ENCODE measurements at places on chromosomes 4 and X.
A peak's percentile ranks its signal among the peaks of the same experiment; 100 is the strongest.

DNA sequence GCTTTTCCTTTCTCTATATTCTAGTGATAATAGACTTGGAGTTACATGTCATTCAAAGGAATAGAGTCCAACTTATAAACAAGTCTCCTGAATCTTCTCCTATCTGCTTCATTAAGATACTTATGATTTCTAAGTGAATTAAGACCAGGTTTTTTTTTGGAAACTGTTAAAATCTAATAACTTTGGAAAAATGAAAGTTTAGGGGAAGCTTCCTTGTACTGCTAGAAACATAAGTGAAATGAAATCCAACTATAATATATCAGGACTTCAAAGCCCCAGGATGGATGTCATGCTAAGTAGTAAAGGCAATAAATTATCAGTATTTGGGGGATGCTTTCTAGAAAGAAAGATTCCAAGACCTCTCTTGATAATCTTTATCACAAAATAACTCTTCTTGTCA is 24.8 kb downstream of the GRIA2 start:
- DNase-seq, result no peak

DNA sequence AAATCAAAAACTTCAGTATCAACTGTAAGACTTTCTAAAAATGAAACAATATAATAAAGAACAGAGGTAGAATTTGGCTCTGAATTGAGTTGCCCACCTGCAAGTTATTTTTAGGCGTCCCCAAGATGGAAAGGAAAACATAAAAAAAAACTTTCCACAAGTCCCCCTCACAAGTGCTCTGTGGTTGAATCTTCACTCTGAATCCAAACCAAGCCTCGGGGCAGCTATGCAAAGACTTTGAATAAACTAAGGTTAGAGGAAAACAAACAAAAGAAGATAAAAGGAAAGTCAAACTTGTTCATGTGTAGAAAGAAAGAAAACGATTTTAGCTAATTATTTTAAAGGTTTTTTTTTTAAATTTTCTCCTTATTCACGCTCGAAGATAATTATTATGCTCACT is 372.4 kb upstream of the SLIT2 start:
- no peak for DNase-seq

DNA sequence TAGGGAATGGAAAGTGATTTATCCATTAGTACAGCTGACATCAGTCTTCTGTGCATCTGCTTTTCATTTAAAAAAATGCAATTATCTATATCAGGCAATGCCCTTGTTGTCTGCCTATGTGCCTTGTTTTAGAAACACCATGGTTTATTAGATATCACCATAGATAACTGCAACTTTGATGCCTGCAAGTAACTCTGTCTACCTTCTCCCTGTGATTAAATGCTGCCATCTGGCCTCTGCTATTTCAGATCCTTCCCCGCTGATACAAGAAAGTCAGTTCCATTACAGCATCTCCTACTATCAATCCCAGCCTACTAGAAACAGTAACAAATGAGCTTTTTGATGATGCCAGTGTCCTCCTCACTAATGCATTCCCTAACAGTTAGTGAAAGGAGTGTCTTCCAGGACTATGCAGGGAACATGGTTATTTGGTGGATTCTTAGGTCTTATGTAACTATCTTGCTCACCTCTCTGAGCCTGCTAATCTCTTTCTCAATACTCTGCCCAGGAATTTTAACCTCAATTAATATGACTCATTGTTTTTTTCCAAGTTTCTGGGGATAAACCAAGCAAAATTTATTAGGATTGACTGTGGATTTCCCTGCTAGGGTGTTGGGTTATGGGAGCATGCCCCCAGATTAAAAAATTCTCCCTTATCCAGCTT is 444.9 kb downstream of the RAPGEF2 start:
- DNase-seq, result no peak

DNA sequence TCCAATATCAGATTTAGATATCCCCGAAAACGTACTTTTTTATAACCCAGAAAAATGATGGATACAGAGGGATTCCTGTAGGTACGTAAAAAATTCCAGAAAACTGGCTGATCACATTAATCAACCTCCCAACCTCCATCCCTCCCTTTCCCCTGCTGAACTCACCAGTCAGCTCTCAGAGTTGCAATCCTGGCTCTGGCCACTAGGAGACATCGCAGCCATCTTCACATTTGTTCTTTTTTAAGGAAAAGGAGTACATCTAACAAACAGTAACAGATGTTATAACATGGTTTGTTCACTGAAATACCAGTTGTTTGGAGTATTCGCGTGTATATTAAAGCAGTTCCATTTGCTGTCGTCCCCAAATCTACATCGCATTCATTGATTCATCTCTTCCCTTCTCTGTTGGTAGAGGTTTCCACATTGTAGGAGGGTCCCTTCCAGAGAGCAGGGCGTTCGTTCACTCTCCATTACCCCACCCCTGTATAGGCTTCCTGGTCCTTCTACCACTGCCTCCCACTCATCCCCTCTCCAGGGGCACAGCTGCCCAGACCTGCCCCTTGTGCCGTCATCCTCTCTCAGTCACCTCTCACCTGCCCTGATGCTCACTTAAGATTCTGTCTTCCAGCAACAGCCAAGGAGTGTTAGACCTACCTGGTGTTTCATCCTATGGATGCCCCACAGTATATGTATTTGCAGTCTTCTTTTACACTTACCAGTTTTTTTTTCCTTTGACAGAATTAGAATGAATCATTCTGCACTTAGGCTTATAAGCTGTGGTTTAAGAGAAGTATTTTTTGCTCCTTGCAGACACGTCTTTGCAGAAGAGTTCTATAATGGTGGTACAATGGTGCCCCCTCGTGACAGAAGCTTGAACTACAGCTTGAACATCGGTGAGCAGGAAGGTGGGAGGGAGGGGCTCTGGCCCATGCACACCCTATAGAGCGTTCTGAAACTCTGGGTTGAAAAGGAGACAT is 36.8 kb upstream of the RAB40AL start:
- peak; percentile 68 for DNase-seq

DNA sequence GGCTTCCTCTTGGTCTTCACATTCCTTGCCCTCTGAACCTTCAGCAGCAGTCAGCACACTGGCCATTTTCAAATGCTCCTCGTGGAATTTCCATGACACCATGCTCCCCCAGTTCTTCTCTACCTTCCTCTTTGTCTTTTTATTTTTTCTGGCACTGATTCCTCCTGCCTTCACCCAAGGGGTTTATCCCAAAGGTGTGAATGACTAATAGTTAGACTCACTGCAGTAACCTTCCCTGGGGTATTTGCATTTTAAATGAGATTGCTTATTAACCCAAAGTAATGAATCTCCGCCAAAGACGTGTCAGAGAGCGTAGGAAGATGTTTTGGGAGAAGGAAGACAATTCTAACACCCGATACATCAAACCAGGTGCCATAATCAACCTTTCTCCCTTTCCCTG is 36.2 kb downstream of the CD40LG start:
- DNase-seq, result no peak

DNA sequence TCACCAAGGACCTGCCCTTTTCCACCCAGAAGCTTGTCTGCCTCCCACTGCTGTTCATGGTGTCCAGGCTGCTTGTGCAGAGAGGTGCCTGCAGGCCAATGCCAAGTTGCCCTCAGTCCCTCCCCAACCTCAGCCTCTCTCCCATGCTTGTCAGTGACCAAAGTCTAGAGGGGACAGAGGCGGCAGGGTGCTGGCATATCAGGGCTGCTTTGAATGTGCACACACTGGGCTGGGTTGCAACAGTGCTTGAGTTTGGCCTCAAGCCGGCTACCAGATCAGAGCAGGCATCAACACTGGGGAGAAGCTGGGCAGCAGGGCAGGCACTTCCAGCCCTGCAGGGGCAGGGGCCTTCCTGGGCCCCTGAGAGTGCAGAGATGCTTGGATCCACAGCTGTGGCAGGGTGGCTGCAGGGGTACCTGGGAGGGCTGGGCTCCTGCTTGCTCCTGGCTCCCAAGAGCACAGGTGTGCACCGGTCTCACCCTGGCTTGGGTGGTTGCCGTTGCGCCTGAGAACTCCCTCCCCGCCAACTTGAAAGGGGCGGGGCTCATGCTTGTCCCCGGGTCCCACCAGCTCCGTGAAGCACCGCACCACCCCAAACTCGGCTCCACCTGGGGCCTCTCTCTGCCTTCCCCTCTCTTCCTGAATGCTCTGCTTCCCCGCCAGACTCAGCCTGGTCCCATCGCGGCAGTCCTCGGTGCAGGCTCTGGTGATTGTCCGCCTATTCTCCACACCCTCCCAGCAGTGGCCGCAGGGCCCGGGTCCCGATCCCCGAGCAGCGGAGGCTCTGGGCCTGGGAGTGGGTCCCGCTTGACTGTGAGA is 1681.9 kb upstream of the ADGRL3 start:
- DNase-seq, result no peak

- no peak for DNase-seq
Observed at GRCh38 chr4:121938282-121939092, 13.4 kb downstream of the TRPC3 start.

DNA sequence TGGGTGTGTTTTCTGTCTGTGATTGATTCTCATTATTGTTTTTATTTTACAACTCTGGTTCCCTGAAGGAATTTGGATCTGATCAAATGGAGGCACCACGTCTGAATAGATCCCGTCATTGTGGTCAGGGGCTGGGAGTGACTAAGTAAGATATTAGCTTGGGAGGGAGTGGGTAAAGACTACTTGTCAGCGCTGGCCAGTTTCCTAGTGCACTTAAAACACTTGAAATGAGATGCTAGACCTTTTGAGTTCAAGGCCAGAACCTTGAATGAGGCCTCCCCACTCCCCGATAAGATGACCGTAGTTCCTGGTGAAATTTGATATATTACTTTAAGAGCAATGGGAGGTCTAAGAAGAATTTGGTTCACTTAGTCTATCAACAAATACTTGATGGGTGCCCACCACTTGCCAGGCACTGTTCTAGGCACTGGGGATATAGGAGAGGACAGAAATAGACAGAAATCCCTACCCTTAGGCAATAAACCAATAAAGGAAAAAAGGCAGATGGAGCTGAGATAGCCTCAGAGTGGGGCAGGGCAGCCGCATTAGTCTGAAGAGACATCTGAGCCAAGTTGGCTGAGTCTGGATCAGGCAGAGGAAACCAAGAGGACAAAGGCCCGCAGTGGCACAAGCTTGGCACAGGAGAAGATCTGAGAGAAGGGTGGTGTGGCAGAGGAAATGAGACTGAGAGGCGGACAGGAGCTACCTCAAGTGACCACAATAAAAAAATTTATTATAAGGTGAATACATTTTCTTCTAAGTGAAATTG is 11.8 kb downstream of the FAM184B start:
- no peak for DNase-seq

Data from RKO (cell line).